ENCODE measurements at places on chromosomes 2 and 18.

GRCh38 chr18:11982981-11983380, 1.7 kb downstream of the IMPA2 start:
- no peak for DNase-seq

DNA sequence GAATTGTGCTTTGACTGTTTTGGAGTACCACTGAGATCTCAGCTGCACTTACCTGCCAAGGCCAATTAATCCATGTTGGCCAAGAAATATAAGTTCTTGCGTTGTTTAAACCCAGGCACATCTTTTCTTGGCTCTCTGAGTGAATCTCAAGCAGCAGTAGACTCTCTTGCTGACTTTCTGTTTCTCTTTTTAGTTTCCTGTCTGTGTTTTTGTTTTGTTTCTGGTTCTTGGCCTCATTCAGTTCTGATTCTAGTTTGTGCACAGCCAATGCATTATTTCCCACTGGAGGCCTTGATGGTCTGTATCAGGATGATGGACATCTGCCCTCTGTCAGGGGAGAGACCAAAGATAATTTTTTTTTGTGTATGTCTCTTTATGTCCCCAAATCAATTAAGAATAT, 379.4 kb downstream of the CDH2 start:
- DNase-seq = no peak

DNA sequence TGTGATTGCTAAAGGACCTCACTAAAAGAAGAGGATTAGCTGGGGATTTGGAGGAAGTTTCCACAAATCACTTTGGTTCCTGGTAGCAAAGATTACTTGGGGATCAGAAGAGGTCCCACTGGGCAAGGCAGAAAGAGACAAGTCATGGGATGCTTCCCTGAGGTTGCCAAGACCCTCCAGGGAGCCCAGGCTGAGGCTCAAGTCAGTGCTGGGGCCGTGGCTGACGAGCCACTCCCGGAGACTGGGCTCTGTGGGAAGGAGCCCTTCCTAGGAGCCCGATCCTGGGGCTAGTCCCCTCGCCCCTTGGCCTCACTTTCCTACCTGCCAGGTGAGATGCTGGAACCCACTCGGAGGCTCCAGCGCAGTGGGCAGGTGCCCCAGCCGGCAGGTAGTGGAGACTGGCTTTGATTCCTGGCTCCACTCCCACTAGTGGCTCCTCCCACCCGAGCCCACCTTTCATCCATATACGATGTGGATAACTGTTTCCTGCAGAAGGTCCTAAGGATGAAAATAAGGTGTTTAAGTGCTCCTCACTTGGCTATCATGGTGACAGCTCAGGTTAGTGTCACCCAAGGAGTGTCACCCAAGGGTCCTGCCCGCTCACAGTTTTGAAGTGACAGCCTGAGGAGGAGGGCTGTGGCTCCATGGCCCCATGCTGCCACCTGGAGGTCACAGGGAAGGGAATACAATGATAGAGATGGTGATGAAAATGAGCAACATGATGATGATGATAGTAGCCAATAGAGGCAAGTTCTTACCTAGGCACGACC, 100.5 kb downstream of the CAPN13 start:
- no peak for DNase-seq

GRCh38 chr18:24993628-24994027, 358.3 kb downstream of the ZNF521 start:
- DNase-seq = no peak

- DNase-seq = no peak
These were observed 39.8 kb upstream of the ALPP start for GRCh38 chr2:232338759-232339106.

DNA sequence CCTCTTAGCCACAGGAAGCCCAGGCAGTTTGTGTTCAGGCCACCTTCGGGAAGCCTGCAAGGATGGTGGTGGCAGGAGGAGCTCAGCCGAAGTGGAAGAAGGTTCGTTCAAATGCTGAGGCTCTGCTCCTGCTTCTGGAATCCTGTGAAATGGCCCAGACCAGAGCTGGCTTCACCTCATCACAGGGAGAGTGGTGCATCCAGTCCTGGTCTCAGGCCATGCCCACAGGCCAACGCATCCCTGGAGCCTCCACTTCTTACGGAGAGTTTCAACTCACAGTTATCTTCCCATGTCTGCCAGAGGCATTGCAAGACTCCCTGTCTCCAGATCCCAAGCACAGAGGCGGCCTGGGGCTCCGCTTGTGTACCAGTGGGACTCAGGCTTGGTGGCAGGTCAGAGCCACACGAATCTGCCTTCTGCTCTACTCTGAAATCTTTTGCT, 82.3 kb downstream of the NDUFA10 start:
- DNase-seq = no peak

DNA sequence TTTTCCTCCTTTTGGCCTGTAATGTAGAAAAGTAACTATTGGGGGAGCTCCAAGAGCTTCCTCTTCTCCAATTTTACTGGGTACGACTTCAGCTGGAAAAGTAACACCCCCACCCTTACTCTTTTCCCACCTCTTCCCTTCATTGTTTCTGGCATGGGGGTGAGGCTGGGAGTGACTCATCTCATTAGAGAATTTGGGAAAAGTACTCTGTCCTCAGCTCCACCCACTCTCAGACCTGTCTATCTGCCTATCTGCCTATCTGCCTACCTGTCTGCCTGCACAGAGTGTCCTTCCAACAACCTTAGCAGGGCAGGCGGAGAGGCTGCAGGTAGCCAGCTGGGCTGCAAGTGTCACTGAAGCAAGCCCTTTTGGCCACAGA, 93.6 kb downstream of the EPHA4 start:
- DNase-seq = no peak

DNA sequence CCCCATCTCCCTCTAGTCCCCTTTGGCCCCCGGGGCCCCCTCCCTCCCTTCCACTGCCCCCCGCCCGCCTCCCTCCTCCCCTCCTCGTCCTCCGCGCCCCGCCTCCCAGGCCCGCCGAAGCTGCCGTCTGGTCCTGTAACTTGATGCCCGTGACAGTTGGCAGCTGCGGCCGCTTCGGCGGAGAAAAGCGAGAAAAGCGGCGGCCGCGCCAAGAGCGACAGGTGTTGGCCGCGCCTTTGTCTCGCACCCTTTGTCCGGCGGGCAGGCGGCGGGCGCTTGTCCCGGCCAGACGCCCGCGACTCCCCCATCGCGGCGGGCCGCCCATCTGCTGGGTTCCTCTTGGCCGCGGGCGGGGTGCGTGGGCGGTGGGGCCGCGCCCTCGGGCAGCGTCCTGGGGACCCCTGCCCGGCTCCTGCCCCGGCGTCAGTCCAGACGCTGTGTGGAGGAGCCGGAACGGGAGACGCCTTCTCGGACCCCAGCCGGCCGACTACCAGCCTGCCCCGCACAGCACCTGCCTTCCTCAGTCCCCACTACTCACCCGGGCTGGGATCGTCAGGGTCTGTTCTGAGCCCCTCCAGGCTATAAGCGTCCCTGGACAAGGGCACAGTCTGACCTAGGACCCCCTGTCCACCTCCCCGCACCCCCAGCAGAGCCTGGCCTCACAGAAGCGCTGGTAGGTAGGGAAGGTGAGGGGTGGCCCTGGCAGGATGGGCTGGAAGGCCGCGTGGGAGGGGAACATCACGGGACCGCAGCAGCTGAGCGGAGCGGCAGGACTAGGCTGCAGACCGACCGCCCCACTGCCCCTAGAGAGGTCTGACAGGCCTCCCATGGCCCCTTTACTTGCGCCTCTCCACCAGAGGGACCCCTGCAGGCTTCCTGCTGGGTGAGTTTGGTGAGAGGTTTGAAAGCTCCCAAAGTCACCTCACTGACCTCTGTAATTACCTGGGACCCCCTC, 1.2 kb upstream of the HES6 start:
- no peak for DNase-seq

GRCh38 chr2:1862608-1863280, 118.4 kb upstream of the PXDN start:
- no peak for DNase-seq

GRCh38 chr2:39755466-39755865, 23.6 kb downstream of the THUMPD2 start:
- DNase-seq = no peak

DNA sequence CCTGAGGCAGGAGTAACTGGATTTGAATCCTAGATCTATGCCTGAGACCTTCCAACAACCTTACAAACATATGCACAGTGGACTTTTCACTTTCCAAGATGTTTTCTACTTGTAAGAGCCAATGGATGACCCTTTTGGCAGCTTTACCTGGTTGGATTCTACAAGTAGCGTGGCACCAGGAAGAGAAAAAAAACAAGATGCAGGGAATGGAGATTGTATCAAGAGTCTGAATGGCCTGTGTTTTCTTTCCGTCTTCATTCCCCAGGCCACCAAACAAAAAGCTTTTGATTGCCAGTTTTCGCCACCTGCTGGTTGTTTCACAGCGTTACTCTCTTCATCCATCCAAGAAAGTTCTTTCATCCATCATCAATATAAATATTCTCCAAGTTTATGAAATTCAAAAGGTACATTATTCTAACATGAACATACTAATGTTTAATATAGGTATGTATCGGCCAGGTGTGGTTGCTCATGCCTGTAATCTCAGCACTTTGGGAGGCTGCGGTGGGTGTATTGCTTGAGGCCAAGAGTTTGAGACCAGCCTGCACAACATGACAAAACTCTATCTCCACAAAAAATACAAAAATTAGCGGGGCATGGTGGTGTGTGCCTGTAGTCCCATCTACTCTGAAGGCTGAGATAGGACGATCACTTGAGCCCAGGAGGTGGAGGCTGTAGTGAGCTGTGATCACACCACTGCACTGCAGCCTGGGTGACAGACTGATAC, 3.5 kb upstream of the BCL2 start:
- DNase-seq = no peak

DNA sequence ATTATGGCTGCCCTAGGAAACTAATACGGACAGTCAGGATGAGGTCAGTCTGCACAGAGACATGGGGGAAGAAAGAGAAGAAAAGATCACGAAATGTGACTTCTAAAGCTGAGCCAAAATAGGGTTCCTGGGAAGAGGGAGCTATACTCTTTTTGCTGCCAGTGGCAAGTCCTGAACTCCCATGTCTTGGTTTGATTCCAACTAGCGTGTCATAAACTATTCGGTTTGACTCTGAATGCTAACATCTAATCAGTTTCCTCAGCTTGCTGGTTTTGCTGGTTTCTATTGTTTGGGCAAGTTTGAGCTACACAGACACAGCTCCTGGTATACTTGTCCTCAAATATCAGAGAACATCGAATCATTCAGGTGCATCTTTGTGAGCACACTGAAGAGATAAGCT, 80.5 kb upstream of the CYP1B1 start:
- DNase-seq = no peak

Measured in left renal cortex interstitium (tissue), 4 donors.